Neuronal stem cell (in vitro differentiated cells): ENCODE measurements at places on chromosomes 6 and 20.

- no peak for DNase-seq
Observed at GRCh38 chr20:44079291-44079690, 107.7 kb downstream of the JPH2 start.

GRCh38 chr6:14765721-14766390, 480.0 kb upstream of the JARID2 start:
- DNase-seq, result no peak

- DNase-seq, result no peak
Observed at GRCh38 chr6:2917065-2917464, 14.0 kb upstream of the SERPINB9 start.

GRCh38 chr6:1385129-1386037, 4.0 kb upstream of the FOXF2 start:
- peak; percentile 20 for DNase-seq

GRCh38 chr20:49701241-49701790, 12.4 kb downstream of the B4GALT5 start:
- no peak for DNase-seq

DNA sequence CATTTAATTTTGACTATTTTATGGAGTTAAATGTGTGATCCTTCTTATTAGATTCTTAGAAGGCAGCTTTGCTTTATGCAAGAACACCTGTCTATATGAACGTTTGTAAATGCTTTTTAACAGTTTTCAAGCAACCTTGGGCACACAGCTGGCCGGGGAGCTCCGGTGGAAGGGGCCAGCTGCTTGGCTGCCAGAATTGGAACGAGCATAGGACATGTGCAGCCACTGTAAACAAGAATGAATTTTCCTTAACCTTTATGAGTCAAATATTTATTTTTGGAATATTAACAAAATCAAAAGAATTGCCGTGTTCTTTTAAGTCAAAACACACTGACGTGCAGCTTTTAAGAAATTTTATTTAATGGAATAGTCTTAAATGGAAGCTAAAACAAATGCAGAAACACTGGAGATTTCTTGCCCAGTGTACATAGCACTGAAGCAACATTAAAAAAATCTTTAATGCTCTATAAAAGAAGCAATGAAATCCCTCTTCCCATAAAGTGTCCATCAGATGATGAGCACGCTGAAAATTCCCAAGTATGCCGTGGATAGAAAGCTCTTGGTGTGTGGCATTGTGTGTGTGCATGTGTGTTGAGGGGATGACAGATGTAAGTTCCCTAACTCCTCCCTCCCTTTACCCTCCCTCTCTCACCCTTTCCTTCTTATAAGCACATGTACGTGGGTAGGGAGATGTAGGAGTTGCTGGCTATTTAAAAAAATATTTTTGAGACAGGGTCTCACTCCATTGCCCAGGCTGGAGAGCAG, 208.9 kb upstream of the EXOC2 start:
- DNase-seq, result no peak

DNA sequence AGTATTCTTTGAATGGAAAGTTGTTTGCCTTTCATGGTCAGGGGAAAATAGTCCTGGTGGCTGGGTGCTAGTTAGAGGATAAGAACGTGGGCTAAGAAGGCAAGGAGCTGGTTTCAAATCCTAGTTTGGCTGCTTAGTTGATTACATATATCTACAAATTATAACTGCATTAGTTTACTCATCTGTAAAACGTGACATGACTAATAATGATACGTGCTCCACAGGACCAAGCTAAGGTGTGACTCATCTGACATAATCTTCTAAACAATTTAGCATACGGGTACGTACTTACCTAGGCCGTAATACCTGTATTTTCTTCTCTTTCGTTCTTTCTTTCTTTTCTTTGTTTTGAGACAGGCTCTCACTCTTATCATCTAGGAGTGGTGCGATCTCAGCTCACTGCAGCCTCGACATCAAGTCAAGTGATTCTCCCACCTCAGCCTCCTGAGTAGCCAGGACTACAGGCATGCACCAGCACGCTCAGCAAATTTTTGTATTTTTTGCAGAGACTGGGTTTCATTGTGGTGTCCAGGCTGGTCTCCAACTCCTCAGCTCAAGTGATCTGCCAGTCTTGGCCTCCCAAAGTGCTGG, 1274.2 kb upstream of the GJE1 start:
- no peak for DNase-seq
